NK-92 treated with Interleukin-12 subunit alpha and Interleukin-12 subunit beta, amount 100 ng/mL, for 24 hours (cell line): ENCODE measurements at places on chromosomes 1 and 21.

GRCh38 chr1:111937147-111937725, 52.2 kb downstream of the KCND3 start:
- DNase-seq = no peak

DNA sequence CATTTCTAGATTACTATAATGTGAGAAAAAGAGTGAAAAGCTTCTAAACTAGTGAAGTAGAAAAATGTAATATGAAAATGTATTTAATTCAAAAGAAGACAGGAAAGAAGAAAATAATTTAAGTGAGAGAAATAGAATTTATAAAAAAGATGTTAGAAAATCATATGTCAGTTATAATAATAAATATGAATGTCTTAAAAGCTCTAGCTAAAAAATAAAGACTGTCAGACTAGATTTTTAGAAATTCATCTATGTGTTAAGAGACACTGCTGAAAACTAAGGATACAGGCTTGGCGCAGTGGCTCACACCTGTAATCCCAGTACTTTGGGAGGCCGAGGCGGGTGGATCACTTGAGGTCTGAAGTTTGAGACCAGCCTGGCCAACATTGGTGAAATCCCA, 37.3 kb upstream of the VANGL1 start:
- DNase-seq = no peak

DNA sequence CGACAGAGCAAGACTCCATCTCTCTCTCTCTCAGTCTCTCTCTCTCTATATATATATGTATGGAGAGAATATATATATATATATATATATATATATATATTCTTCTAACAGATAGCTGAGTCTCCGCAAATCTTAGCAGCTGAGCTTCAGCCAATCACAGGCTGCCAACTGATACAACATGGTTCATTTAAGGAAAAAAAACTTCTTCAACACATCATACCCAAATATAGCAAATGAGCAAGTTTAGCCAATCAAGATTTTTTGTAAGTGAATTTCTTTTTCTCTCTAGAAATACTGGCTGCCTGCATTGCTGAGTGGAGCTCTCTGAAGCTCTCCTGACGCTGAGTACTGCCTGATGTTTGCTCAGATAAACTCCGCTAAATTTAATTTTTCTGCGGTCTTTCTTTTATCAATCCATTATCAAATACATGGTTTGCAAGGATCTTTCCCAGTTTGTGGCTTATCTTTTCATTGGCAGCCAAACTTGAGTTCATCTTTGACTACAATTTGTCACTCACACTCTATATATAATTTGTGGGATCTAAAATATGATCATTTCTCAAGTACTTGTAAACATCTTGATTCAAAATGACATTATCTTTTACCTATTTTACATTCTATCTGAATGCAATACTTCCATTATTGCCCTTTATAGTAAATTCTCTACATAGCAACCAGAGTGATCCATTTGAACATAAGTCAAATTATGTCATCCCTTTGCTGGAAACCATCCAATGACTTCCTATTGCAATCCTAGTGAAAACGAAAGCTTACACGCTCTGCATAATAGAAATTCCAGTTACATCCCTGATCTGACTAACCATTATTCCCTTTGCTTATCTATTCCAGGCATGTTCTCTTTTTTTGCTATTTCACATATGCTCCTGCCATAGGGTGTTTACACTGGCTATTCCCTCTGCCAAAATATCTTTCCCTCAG, 2131.7 kb downstream of the MRPL39 start:
- DNase-seq = no peak

DNA sequence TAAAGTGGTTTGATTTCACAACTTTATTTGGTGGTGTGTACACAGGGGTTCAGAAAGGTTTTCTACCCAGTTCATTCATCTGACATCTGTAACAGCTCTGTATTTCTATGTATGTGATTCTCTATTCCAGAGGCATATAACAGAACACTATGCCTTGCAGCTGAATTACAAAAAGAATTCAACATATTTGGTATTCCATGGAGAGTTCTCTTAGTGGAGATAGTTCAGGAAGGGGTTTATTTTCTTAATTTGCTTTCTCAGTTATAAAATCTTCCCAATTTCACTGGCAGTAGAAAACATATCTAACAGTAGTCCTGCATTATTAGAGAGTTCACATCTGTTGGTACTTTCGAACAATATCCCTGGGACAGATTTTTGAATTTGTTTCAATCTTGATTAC, 207.9 kb upstream of the LYPLAL1 start:
- DNase-seq = no peak

- DNase-seq = no peak
Observed at GRCh38 chr21:38753114-38753513, 52.6 kb upstream of the ETS2 start.
